ENCODE measurements at places on chromosomes 1 and 21. TPM values are rescaled to one million over a fixed set of nuclear protein-coding genes. Genes with fewer than 3 reads are reported as not detected.
A peak's percentile ranks its signal among the peaks of the same experiment; 100 is the strongest.

LENEP gene
- total RNA-seq, result not detected

UCK2 gene
- 27.4 TPM for total RNA-seq

CLIC6 gene
- 1.8 TPM for total RNA-seq

OR14K1 gene
- total RNA-seq, result not detected

ZBTB8OS gene
- 22.7 TPM for total RNA-seq

NEGR1 gene
- total RNA-seq, result 9.6 TPM

DNA sequence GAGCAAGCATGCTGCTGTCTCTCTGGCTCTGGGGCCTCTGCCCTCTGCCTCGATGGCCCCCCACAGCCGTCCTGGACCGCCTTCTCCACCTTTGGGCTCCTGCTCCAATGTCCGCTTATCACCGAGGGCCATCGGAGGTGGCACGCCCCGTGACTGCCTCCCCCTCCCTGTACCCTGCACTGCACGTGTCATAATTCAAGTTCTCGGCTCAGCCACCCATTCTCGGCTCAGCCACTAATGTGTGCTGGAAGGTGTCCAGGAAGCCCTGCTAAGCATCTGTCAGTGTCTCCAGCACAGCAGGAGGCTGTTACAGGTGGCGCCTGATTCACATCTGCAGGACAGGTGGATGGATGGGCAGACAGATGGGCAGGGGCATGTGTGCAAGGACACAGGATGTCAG lies 45.5 kb downstream of the TP73 start:
- H3K36me3 ChIP-seq, result no peaks in the 10 kb centered on the region
- H3K27me3 ChIP-seq, result no peaks in the 10 kb centered on the region
- peaks cover 9% of the 10 kb centered on the region for H3K4me1 ChIP-seq
- no peak overlapping the region for H3K27ac ChIP-seq

DNA sequence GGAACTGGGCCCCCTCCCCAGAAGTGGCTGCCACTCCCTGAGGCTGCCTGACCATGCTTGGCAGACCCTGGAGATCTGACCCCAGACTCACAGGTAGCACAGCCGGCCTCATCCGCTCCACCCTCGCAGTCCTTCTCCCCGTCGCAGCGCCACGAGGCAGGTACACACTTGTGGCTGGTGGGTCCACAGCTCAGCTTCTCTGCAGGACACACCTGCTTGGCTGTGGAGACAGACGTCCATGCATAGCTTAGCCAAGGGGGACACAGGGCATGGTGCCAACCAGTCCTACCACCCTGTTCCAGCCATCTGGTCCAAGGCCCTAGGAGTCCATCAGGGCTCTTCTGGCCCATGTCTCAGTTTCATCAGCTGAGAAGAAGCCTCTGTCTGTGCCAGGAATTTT lies 42.2 kb upstream of the MAGOH start:
- DNase-seq, result no peak
- no peak overlapping the region for H3K27ac ChIP-seq
- H3K36me3 ChIP-seq, result no peaks in the 10 kb centered on the region
- no peaks in the 10 kb centered on the region for H3K4me1 ChIP-seq
- H3K4me3 ChIP-seq, result no peak overlapping the region

DNA sequence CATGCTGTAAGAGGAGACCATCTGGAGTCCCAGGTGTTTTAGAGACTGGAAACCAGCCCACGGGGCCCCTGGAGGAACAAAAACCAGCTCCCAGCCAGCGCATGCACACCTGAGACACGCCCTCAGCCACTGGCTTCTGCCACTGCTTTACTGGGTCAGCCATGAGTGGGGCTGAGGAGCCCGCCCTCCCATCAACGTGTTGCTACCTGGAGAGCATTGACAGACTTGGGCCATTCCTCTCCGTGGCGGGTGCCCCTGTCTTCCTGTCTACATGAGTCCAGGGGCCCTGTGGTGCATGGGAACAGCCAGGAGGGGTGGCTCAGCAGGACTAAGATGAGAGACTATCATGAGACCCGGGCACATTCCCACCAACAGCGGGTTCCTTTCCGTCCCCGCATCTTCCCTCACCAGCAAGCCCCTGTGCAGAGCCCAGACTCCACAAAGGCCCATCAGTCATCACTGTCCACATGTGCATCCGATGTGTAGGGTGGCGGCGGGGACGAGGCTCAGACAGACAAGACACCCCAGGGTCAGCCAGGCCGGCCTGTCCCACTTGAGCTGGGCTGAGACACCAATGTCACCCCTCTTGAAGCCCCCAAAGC lies 45.4 kb upstream of the POFUT2 start:
- peaks cover 50% of the 10 kb centered on the region for H3K4me1 ChIP-seq
- H3K27ac ChIP-seq, result peak overlapping the region; percentile 50
- no peaks in the 10 kb centered on the region for H3K36me3 ChIP-seq
- H3K4me3 ChIP-seq, result no peak overlapping the region
- peak; percentile 10 for DNase-seq
- H3K27me3 ChIP-seq, result no peaks in the 10 kb centered on the region

DNA sequence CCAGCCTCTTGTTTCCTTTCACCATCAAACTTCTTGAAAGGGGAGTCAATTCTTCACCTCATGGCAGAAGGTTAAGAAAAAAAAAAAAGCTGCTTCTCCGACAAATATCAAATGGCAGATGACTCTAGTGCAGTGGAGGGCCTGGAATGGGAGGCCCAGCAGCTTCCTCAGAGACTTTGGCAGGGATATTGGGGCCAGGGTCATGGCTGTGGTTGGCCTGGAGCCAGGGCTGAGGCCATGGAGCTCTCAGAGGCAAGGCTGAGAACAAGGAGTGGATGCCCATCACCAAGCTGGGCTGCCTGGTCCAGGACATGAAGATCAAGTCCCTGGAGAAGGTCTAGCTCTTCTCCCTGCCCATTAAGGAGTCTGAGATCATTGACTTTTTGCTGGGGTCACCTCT lies 18.7 kb downstream of the MTF1 start:
- no peak overlapping the region for H3K4me3 ChIP-seq
- H3K27ac ChIP-seq, result no peak overlapping the region
- peaks cover 13% of the 10 kb centered on the region for H3K36me3 ChIP-seq

DNA sequence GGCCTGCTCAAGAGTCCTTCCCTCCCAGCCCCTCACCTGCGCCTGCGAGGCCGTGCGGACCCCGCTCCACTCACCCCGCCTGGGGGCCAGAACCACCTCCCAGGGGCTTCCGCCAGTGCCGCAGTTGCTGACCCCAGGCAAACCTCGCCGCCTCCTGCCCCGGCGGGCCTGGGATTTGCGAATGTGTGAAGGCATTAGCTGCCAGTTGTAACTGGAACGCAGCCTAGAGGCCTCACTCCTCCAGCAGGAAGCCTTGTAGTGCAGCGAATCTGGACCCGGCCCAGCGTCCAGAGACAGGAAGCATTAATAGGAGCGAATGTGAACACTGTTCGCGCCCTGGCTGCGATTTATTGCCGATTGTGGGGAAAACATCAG lies 140.9 kb upstream of the ARHGEF16 start:
- H3K36me3 ChIP-seq, result no peaks in the 10 kb centered on the region
- H3K4me3 ChIP-seq, result no peak overlapping the region
- peaks cover 23% of the 10 kb centered on the region for H3K4me1 ChIP-seq
- H3K27ac ChIP-seq, result peak overlapping the region; percentile 89
- DNase-seq, result peak; percentile 84

DNA sequence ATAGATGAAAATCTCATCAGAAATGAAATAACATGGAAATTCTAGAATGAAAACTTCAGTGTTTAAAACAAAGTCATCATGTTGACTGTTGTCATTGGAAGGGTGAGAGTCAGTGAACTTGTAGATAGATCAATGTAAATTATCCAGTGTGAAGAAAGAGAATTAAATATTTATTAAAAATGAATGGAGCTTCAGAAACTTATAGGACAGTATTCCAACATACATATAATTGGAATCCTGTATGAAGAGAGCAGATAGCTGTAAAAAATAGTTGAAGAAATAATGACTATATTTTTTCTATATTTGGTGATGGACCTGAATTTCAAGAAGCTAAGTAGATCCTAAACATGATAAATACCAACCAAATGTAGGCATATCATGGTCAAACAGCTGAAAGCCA lies 60.0 kb downstream of the MAN1A2 start:
- H3K27me3 ChIP-seq, result no peaks in the 10 kb centered on the region
- DNase-seq, result no peak
- H3K36me3 ChIP-seq, result no peaks in the 10 kb centered on the region

DNA sequence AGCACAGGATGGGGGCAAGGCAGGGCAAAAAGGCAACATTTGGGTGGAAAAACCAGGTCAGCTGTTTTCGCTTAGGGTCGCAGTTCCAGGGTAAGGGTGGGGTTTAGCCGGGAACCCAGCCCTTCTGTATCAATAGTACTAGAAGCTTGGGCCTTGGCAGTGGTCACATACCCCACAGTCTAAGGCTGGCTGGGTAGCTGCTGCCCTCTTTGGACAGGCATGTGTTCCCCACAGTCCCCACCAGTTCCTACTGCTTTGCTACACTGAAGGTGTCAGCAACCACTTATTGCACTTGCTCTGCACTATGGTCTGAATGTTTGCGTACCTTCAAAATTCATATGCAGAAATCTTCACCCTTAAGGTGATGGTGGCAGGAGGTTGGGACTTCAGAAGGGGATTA lies 349.8 kb downstream of the LTN1 start:
- H3K27ac ChIP-seq, result no peak overlapping the region
- H3K4me3 ChIP-seq, result no peak overlapping the region
- no peaks in the 10 kb centered on the region for H3K27me3 ChIP-seq
- DNase-seq, result no peak
- no peaks in the 10 kb centered on the region for H3K36me3 ChIP-seq
- no peaks in the 10 kb centered on the region for H3K4me1 ChIP-seq

GRCh38 chr1:230622151-230622550 lies 20.1 kb upstream of the COG2 start:
- no peak for DNase-seq
- no peaks in the 10 kb centered on the region for H3K4me1 ChIP-seq
- no peaks in the 10 kb centered on the region for H3K27me3 ChIP-seq
- no peaks in the 10 kb centered on the region for H3K36me3 ChIP-seq
- no peak overlapping the region for H3K4me3 ChIP-seq

GRCh38 chr1:190667914-190668313 lies 190.2 kb upstream of the BRINP3 start:
- no peak overlapping the region for H3K27ac ChIP-seq
- no peak overlapping the region for H3K4me3 ChIP-seq
- no peaks in the 10 kb centered on the region for H3K36me3 ChIP-seq
- DNase-seq, result peak; percentile 8

DNA sequence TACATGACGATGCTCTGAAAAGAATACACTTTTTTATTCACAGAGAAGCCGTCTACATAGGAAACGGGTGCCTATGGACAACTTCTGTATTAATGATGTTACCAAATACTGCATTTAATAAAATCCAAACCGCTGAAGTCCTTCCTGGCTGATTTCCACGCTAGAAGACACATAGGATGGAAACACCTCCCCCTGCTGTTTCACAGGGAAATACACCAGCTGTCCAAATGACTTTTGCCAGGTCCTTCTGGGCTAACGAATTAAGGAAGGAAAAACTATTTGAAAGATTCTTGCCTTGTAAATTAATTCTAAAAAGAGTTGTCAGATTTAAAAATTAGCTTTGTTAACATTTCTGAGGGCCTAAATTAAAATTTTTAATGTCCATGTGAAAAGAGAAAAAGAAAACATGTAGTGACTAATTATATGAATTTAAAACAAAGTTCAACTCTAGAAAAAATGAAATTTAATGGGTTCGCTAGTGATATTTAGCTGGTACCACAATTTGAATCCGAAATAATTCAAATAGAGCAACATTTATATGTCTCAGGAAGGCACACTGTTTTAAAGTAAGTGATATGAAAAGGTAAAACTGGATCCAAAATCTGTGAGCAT lies 146.0 kb downstream of the RERE start:
- no peak overlapping the region for H3K4me3 ChIP-seq
- no peaks in the 10 kb centered on the region for H3K27me3 ChIP-seq
- peaks cover 83% of the 10 kb centered on the region for H3K4me1 ChIP-seq

DNA sequence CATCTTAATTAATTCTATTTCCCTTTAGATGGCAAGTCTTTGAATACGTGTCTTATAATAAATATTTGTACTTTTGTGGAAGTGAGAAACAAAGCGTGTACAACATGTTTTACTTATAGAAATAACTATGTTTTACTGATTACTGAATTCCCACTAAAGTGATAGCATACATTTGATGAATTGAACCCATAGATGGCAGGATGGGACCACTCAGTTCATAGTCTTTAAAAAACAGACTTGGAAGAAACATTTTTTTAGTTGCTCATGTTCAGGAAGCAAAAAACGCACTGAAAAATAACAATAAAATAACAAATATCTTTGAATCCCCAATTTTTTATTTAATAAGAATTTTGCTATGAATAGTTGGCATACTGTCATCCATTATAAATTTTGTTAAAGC lies 507.1 kb upstream of the ZRANB2 start:
- no peak overlapping the region for H3K4me3 ChIP-seq
- H3K36me3 ChIP-seq, result no peaks in the 10 kb centered on the region
- no peaks in the 10 kb centered on the region for H3K4me1 ChIP-seq

DNA sequence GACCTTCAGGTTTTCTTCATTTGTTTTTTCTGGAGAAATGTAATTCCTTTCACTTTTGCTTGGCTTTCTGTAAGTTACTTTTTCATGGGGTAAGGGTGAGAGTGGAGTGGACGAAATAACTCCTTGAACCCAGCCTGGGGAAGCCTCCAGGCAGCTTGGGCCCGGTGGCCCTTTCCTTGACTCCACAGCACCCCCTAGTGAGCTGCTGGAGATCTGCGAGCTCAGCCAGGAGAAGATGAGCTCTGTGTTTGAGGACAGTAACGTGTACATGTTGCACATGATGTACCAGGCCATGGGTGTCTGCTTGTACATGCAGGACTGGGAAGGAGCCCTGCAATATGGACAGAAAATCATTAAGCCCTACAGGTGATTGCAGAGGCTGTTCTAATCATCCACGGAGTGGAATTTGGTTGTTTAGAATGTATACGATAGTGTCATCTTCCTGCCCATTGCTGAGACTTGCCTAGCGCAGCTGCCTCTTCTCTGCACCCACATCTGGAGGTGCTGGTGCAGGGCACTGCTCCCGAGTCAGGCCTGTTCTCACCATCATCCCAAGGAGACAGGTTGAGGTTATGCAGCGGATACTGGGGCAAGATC lies 51.0 kb downstream of the SMYD2 start:
- peaks cover 6% of the 10 kb centered on the region for H3K36me3 ChIP-seq
- H3K27ac ChIP-seq, result no peak overlapping the region
- H3K4me1 ChIP-seq, result no peaks in the 10 kb centered on the region
- H3K4me3 ChIP-seq, result no peak overlapping the region
- H3K27me3 ChIP-seq, result no peaks in the 10 kb centered on the region

DNA sequence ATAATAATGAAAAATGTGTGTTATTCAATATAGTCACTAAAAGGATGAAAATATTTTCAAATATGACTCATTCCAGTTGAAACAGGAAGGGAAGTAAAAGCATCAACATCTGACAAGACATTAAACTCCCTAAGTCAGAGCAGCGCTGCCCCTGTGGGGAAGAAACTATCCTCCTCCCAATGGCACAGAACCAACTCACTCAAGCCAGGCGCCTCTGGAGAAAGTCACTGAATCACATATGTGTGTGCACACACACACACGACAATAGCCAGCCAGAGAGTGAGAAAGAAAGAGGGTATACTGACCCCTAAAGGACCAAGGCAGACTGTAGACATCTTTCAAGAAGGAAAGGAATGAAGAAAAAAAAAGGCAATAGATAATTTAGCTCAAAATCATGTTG lies 126.9 kb downstream of the SETD4 start:
- no peaks in the 10 kb centered on the region for H3K27me3 ChIP-seq
- H3K27ac ChIP-seq, result no peak overlapping the region
- H3K4me3 ChIP-seq, result no peak overlapping the region
- no peaks in the 10 kb centered on the region for H3K4me1 ChIP-seq

GRCh38 chr1:26274801-26275425 lies 5.0 kb upstream of the SH3BGRL3 start:
- no peak overlapping the region for H3K4me3 ChIP-seq
- no peaks in the 10 kb centered on the region for H3K27me3 ChIP-seq
- peaks cover 44% of the 10 kb centered on the region for H3K4me1 ChIP-seq
- DNase-seq, result no peak
- H3K27ac ChIP-seq, result peak overlapping the region; percentile 97
